ENCODE measurements at places on chromosomes 11 and 22. TPM values are rescaled to one million over a fixed set of nuclear protein-coding genes. Genes with fewer than 3 reads are reported as not detected.

The KLHL35 gene
- 0.35 TPM for polyA plus RNA-seq

The TRIM5 gene
- 11.8 TPM for polyA plus RNA-seq

The ZNF280B gene
- polyA plus RNA-seq: 1.9 TPM

The OR8G5 gene
- not detected for polyA plus RNA-seq

The PDGFB gene
- 5.0 TPM for polyA plus RNA-seq

- DNase-seq: no peak
These were observed 988.1 kb downstream of the NTM start for GRCh38 chr11:132358573-132358953.

GRCh38 chr11:8973121-8973520 is 8.9 kb upstream of the TMEM9B start:
- DNase-seq: no peak

DNA sequence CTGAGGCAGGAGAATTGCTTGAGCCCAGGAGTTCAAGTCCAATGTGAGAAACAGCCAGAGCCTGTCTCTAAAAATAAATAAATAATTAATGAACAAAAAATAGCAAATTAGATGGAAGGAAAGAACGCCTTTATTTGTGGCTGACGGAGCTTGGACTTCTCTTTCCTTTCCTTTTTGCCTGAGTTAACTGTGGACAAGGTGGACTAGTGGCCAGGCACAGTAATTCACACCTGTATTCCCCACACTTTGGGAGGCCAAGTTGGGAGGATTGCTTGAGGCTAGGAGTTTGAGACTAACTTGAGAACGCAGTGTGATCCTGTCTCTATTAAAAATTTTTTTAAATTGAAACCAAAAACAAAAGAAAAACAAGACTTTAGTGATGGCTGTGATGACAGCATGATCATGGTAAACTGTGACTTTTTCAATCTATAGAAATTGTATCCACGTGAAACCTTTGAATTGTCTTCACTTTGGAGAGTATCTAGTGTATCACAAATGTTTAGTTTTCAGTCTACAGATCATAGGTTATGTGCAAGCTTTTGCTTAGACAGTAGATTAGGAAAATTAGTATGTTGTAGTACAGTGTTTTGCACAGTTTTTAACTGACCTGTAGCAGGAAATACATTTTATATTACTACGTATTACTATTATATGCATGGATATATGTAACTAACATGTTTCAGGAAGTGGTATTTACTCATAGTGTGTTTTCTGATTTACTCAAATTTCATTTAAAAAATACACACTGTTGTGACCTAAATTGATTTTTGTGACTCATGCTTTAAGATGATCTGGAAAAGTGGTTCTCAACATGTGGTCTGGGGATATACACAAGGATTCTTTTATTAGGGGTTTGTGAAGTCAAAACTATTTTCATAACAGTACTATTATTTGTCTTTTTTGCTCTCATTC is 42.1 kb downstream of the KDM2A start:
- DNase-seq: no peak

DNA sequence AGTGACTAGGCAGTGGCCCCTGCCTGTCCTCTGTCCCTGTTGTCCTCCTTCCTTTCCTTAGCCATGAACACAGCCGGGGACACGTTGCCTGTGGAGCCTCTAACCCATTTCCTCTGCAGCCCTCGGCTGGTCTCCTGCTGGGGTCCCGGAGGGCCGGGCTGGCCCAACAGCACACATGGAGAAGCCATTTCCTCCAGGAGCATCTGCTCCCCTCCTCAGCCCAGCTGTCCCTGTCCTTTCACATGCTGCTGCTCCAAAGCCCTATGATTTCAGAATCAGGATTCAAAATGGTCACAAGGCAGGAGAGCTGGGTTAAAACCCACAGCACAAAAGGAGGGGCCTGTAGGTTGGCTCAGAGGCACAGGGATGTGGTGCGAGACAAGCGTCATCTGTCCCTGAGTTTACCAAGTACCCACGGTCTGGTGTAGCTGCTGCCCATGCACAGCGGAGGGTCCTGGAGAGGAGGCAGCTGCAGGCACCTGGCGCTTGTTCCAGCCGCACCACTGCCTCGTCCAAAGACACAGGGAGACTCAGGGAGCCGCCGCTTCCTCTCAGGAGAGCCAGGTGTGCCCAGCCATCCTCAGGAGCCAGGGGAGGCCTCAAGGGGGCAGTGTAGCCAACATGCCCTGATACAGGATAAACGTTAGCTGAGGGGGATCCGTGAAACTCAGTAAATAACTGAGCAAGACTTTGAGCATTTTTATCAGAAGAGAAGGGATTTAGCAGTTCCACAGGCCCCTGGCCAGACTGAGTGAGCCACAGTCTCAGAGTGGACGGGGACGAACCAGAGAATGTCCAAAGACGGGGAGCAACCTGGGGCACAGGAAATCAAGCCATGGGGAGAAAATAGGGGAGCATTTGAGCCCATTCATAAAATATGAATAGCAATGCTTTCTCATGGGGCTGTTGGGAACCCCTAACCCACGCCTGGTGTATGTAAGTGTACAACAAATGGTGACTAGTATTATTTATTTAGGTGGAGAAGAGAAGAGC is 3.9 kb upstream of the VSIG10L2 start:
- peak; percentile 75 for DNase-seq

- DNase-seq: no peak
These were observed 11.0 kb downstream of the POU2AF3 start for GRCh38 chr11:111309215-111309915.

GRCh38 chr11:22742157-22742613 is 75.8 kb downstream of the GAS2 start:
- DNase-seq: no peak

DNA sequence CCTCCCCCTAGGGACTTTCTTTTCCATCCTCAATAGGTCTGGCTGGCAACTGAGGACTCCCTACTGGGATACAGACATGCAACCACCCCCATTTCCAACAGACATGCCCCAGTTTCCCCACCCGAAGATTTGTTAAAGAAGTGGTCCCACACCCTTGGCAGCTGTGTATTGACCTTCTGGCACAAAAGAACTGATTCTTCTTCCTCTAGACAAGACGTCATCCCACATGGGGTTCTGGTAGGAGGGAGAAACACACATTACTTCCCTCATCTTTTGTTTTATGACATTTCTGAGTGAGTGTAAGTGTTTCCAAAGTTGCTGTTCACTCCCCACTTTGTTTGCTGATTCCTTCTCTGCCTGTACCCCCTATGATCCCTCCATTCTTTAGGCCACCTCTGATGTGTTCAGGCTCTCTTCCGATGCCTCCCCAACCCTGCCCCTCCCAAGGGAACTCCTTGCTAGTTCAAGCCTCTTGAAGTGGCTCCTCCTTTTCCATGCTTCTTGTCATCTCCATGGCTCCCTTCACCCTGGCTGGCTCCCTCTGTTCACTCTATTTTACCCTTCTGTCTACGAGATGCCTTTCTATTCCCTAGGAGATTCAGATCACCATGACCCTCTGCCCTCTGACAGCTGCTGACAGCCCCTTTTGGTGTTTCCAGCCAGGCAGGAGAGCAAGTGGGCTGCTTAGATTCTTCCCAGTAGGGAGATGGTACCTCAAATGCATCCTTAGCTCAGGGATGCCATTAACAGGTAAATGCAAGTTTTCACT is 4.3 kb downstream of the KIRREL3 start:
- DNase-seq: no peak

Measured in ovary (tissue), 10 donors.